ENCODE measurements at places on chromosomes 2 and 18.

- DNase-seq = no peak
Observed at GRCh38 chr2:190582736-190583506, 48.4 kb upstream of the NEMP2 start.

DNA sequence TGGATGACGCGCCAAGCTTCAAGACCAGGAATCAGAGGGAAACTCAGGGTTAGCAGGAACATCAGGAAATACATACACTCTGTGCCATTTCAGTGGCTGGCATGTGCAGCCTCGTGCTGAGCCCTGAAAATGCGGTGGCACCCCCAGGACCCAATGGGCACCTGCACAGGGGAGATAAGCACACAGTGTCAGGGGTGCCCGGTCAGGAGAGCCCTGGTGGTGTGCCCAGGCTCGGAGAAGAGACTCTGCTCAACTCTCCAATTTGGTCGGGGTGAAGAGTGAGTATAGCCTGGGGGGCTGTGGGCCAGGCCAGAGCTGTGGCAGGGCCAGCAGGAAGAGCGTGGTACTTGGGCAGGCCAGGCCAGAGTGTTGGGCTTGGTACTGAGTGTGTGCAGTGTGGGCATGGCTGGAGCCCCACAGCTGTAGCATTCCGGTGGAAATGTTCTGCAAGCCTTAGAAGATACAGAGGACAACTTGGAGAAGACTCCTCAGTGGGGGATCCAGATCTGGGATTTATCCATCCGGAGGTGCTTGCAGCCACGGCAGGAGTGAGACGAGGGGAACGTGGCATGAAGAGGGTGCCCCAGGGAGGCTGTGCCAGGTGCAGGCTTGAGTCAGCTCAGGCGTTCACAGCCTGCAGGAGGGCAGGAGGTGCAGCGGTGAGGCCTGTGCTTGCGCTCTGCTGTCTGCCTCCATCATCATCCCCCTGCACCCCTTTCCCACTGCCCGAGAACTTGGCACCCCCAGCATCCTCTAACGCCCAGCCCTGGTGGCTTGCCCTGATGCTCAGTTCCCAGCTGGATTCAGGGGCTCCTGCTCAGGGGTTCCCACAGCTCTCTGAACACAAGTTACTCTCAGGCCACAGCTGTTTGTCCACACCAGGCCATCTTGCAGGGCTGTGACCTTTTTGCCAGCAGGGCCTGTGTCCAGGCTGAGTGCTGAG lies 451.7 kb upstream of the HS6ST1 start:
- no peak for DNase-seq

DNA sequence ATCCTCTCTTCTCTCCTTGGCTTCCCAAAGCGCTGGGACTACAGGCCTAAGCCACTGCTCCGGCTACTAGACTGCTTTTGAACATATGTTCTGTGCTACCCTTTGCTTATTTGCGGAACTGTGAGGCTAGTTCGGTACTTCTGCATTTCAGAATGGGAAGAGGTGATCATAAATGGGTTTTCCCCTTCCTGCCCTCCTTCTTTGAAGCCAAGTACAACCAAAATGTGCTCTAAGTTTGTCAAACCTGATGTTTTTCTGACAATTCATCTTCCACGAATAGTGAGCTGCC lies 1.7 kb upstream of the ESCO1 start:
- DNase-seq = no peak

- no peak for DNase-seq
Observed at GRCh38 chr2:15901808-15902130, 38.6 kb upstream of the MYCN start.

- no peak for DNase-seq
Observed at GRCh38 chr2:140508756-140509155, 1622.1 kb downstream of the LRP1B start.

DNA sequence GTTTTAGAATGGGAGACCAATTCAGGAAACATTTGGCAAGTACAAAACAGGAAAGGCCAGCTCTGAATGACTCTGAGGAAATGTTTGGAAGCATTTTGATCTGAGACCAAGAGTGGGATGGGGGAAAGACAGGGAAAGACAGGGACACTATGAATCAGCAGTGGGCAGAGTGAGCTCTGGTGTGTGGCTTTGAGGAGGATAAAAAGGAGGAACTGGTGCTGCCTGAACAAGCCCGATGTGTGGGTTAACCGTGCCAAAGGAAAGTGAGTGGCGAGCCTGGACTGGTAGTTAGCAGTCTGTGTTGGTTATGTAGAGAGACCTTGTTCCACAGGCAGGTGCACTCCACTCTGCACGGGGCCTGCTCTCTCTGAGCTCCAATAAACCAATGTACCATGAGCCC lies 5.3 kb downstream of the MFSD6 start:
- DNase-seq = peak; percentile 84

GRCh38 chr2:141557329-141558095 lies 573.3 kb downstream of the LRP1B start:
- DNase-seq = peak; percentile 97

- DNase-seq = no peak
Observed at GRCh38 chr2:79393806-79394484, 118.9 kb upstream of the CTNNA2 start.

DNA sequence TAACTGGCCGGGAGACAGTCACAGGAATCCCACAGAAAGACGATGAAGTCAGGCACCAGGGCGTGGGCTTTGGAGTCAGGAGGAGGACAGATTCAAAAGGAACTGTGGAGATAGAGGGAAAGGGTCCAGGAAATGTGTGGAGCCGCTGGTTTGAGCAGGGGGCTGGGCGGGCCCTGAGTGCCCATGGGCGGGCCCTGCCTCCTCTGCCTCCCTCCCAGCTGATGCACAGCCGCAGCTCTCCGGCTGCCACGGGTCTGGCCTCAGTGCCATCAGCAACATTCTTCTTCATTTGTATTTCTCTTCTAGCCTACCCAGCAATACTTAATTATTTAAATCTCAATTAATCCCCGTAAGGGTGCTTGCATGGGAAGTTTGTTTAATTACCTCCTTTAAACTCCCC lies 432.3 kb downstream of the NBAS start:
- no peak for DNase-seq

GRCh38 chr2:126966601-126967000 lies 67.9 kb downstream of the TEX51 start:
- no peak for DNase-seq

GRCh38 chr18:47689371-47689770 lies 241.1 kb downstream of the SMAD2 start:
- no peak for DNase-seq

DNA sequence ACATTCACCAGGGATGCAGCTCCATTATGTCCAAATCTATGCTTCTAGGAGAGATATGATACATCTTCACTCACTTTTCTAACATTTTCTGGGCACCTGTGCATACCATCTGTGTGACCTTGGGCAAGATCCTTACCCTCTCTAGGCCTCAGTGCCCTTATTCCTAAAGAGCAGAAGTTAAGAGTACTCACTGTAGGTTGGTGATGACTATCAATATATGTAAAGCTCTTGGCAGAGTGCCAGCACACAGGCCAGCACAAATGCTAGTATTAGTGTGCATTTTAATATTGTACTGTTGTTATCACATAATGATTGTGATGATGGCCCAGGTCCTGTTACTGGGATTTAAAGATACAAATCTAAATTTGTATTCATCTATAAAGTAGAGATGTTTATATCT lies 199.2 kb downstream of the RAD51AP2 start:
- DNase-seq = no peak

DNA sequence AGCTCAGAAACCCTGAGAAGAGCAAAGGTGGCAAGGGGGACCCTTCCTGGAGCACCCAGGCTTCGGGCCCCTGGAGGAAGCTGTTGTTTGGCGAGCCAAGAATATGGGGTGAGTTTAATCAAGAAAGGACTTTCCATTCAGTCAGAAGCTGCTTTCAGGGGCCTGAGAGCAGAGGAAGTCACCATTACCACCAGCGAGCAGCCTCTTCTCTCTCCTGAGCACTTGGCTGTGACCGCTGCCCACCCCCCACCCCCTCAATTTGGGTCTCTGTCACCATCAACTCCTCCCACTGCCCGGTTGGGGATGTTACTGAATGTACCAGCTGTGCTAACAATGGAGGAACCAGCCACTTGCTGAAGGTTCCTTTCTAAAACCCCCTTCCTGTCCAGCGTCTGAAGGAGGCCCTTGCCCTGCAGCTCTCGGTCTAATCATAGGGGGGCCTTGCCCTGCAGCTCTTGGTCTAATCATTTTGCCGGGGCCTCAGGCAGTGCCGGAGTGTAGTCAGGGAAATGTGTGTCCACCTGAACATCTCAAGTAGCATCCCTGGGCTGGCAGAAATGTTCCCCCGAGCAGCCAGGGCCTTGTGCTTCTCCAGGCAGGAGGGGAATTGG lies 943 bp downstream of the INPP5D start:
- no peak for DNase-seq

DNA sequence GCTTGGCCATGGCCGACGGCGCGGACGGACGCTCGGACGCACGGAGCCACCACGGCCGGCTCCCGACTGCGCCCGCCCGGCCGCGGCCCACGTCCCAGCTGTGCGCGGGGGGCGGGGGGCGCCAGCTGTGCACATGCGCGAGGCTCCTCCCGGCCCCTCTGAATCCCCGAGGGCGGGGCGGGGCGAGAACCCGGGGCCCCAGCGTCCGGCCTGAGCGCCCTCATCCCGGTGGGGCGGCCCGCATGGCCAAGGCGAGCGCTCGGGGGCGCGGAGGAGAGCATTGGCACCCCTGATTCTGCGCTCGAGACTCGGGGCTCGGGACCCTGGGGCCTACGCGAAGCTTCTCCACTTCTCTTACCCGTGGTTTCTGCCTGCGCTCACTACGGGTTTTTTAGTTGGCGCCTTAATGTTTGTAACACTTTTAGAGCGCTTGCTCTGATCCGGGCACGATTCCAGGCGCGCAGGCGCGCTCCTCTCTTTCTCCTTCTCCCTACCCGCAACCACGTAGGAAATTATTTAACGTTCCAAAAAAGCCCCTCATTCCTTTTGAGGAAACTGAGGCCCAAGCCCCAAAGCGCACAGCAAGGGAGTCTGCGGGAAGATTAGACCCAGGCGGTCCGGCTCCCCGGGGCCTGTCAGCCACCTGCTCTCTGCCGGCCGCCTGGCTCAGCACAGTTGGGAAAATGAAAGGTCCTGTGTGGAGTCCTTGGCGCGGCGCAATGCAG lies at the start of gene PXDN:
PXDN (minus strand) TSS at position 70 of the 725 bp plus-strand sequence; CDS start at position 10, 60 bp downstream.
- DNase-seq = peak; percentile 53

- no peak for DNase-seq
Observed at GRCh38 chr2:195652911-195653310, 4.1 kb upstream of the SLC39A10 start.

- peak; percentile 14 for DNase-seq
Observed at GRCh38 chr2:56185101-56185581, 1.4 kb downstream of the CCDC85A start.

- no peak for DNase-seq
Observed at GRCh38 chr2:187971893-187972292, 319.8 kb upstream of the GULP1 start.

GRCh38 chr2:207481924-207482323 lies 47.8 kb upstream of the CREB1 start:
- no peak for DNase-seq

- peak; percentile 30 for DNase-seq
Observed at GRCh38 chr18:43563780-43564179, 286.5 kb upstream of the SYT4 start.

DNA sequence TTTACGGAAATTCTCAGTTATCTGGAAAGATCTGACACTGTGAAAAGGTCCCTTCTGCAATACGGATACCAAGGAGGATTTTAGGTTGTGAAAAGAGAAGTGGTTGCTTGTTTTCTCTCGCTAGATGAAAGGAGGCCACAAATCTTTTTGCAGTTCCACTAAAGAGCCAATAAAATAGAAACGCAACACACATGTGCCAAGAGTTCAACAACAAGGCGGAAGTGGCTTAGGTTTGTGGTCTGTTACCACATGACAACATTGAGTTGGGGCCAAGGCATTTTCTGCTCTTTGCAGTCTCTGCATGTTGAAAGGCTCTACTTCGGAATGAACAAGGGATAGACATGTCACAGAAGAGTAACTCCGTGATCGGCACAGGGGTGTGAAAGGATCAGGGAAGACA lies 115.7 kb upstream of the OSR1 start:
- DNase-seq = peak; percentile 70

GRCh38 chr2:239259603-239260298 lies 141.1 kb downstream of the HDAC4 start:
- DNase-seq = no peak

Measured in mammary epithelial cell (primary cell).